ENCODE measurements at places on chromosomes 6 and 20. TPM values are rescaled to one million over a fixed set of nuclear protein-coding genes. Genes with fewer than 3 reads are reported as not detected.

TCF21 gene
- total RNA-seq, result not detected

DNA sequence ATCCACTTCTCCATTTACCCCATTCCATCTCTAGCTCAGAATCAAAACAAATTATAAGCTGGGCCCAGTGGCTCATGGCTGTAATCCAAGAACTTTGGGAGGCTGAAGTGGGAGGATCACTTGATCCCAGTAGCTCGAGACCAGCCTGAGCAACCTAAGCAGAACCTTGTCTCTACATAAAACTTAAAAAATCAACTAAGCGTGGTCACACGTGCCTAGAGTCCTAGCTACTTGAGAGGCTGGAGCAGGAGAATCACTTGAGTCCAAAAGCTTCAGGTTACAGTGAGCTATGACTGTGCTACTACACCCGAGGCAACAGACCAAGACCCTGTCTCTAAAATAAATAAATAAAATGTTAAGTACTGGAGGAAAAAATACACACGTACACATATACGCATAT lies 74.7 kb upstream of the RUNX2 start:
- no peaks in the 10 kb centered on the region for H3K27me3 ChIP-seq
- H3K4me3 ChIP-seq, result no peak overlapping the region
- H3K36me3 ChIP-seq, result no peaks in the 10 kb centered on the region
- no peak for DNase-seq

GRCh38 chr6:48429021-48429420 lies 318.0 kb upstream of the PTCHD4 start:
- no peaks in the 10 kb centered on the region for H3K27me3 ChIP-seq
- no peak for DNase-seq
- H3K27ac ChIP-seq, result no peak overlapping the region
- H3K4me1 ChIP-seq, result no peaks in the 10 kb centered on the region

GRCh38 chr20:15760001-15760621 lies 813.1 kb downstream of the KIF16B start:
- H3K4me1 ChIP-seq, result no peaks in the 10 kb centered on the region
- H3K36me3 ChIP-seq, result no peaks in the 10 kb centered on the region
- no peaks in the 10 kb centered on the region for H3K27me3 ChIP-seq
- no peak for DNase-seq
- no peak overlapping the region for H3K27ac ChIP-seq
- no peak overlapping the region for H3K4me3 ChIP-seq

DNA sequence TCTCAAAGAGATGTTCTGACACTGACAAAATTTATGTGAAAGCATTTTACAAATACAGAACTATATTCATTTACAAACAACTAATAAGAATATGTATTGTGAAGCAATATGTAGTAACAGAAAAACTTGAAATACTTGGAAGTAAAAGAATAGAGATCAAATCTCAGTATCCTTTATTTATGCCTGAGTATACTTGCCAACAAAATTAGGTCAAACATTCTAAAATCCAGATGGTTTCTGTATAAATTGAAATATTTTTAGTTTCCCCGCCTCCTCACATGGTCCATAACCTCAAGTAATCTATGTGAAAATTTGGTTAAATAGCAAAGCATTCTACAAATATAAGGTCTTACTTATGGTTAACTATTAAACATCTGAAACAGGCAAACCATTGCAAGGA lies 545.4 kb downstream of the EYS start:
- H3K27me3 ChIP-seq, result no peaks in the 10 kb centered on the region
- no peaks in the 10 kb centered on the region for H3K36me3 ChIP-seq
- DNase-seq, result no peak
- H3K27ac ChIP-seq, result no peak overlapping the region
- no peak overlapping the region for H3K4me3 ChIP-seq
- H3K4me1 ChIP-seq, result no peaks in the 10 kb centered on the region

Data from H1 (cell line).